ENCODE measurements at places on chromosomes 7 and 10. TPM values are rescaled to one million over a fixed set of nuclear protein-coding genes. Genes with fewer than 3 reads are reported as not detected.

The MMS19 gene
- total RNA-seq = 35.1 TPM

The NRP1 gene
- total RNA-seq = 48.8 TPM

The HNRNPF gene
- total RNA-seq = 130 TPM

The VAX1 gene
- not detected for total RNA-seq

The TAS2R41 gene
- total RNA-seq = not detected

The MYPN gene
- total RNA-seq = 376 TPM

The TWIST1 gene
- 1.1 TPM for total RNA-seq

The PKD2L1 gene
- not detected for total RNA-seq
